ENCODE measurements at places on chromosomes 5 and 9.

DNA sequence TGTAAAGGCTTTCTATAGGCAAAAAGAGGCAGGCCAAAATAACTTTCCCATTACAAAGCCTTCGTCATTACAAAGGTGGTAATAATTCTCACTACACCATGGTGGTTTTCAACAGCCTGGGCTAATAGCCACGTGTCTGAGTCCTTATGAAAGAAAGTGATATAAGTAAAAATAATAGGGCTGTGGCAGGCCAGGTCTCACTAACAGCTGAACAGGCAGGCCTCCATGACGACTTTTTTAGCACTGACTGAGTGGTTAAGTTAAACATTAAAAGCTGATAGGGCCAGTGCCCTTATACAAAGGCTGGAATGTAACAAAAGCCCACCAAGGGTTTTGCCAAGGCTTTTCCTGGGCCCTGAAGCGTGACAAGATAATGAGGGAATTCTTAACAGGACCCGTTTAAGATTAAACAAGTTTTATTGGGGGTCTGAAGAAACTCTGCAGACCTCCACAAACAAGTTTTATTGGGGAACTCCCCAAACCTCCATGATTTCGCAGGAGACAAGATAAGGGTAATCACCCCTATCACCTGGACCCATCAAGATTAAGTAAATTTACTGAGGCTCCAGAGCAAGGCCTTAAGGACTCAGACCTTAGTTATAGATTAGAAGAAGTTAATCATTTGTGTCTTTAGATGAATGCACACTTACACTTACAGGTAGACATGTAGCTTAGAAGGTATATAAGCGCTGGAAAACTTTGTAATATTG, 412.9 kb downstream of the CHSY3 start:
- DNase-seq: no peak

- no peak for DNase-seq
Measured at GRCh38 chr5:111439473-111440075, 72.8 kb downstream of the STARD4 start.

GRCh38 chr9:129402371-129402739, 218.5 kb downstream of the C9orf50 start:
- no peak for DNase-seq

GRCh38 chr5:168224085-168224484, 67.4 kb upstream of the WWC1 start:
- DNase-seq: no peak

GRCh38 chr5:74595143-74595925, 45.2 kb downstream of the ENC1 start:
- no peak for DNase-seq

GRCh38 chr5:158153508-158153907, 294.6 kb upstream of the CLINT1 start:
- DNase-seq: no peak

DNA sequence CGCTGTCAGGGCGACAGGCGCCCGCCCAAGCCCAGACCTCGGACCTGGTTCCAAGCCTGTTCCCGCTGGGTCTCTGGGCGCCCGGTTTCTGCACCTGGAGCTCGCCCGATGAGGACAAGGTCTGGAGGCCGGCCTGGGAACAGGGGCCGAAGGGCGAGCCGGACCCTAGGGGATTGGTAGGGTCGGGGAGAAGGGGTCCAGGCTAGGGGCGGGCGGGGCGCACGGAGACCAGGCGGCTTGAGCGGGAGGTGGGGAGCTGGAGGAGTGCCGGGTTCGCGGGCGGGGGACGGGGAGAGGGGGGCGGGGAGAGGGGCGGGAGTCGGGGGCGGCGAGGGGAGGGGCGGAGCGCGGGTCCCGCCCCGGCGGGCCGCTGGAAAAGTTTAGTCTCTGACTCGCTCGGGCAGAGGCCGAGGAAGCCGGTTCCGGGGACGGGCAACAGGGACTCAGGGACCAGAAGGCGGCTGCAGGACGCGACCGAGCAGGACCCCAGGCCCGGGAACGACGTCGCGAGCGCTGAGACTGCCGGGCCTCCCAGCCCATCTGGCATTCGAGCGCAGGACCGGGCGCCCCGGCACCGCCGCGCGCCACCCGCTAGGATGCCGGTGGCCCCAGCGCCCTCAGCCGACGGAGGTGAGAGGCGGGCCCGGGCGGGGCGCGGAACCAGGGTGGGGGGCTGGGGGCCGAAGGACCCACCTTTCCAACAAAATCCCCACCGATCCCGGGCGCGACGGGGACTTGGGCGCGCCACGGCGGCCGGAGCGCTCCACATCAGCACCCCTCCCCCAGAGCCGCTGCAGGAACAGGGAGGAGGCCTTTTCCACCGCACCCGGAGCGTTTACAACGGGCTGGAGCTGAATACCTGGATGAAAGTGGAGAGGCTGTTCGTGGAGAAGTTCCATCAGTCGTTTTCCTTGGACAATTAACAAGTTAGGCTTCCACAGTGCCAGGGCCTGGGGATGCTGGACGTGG, at the start of gene S1PR3:
TSS of gene S1PR3 (plus strand) at position 403 of the 969 bp plus-strand sequence. CDS start 9,733 bp downstream, outside the sequence.
- no peak for DNase-seq

- DNase-seq: no peak
Measured at GRCh38 chr9:83142389-83142788, 79.4 kb upstream of the RASEF start.

- DNase-seq: no peak
Measured at GRCh38 chr9:133080161-133080560, 18.4 kb downstream of the CEL start.

GRCh38 chr9:14650596-14650995, 42.6 kb downstream of the ZDHHC21 start:
- DNase-seq: no peak

DNA sequence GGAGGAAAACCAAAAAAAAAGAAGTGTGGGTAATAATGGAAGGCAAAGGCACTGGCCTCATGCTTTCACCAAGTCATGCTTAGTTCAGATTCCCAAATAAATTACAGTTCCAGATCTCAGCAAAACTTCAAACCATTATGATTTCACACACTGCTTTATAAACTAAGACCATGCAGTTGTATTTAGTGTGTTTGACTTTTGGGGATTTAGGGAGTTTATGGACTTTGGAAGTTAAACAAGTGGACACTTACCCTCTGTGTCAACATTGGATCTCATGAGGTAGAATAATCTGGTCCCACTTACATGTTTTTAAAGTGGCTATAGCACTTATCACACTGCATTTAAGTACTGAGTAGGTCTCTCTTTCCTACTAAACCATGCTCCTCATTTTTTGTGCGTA, 3.7 kb downstream of the DNAJC25 start:
- DNase-seq: no peak

DNA sequence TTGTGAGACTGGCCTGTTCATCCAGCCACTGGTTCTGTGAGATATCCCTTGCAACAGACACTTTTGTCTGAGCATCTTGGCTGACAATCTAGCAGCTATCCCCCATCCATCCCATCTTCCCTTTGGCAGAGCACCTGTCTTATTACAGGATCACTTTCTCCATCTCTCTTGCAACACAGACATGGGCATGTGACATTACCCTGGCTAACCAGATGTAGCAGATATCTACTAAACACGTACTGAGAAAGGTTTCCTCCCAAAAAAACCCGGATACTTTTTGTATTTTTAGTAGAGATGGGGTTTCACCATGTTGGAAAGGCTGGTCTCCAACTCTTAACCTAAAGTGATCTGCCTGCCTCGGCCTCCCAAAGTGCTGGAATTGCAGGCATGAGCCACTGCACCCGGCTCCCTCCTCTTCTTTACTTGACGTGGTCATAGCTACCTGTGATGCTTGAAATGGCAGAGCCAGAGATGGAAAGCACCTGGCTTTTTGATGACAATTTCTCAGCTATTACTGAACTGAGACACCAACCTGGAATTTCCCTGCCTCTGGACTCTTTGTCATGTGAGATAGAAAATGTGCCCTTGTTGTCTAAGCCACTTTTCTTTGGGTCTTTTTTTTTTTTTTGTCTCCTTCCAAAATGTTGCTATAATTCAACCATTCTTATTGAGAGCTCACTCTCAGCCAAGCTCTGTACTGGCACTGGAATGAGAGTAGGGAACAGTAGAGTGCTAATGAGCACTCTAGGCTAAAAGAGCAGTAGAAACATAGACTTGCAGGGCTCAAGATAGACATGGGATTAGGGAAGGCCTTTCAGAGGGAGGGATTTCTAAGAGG, 32.6 kb downstream of the FNBP1 start:
- DNase-seq: no peak

GRCh38 chr9:105117234-105117633, 127.2 kb upstream of the SLC44A1 start:
- no peak for DNase-seq

- no peak for DNase-seq
Measured at GRCh38 chr9:109122726-109123621, 3.2 kb upstream of the TMEM245 start.

- DNase-seq: no peak
Measured at GRCh38 chr9:75552941-75553340, 337.5 kb upstream of the PCSK5 start.

- no peak for DNase-seq
Measured at GRCh38 chr9:70010015-70010414, 33.6 kb upstream of the MAMDC2 start.

DNA sequence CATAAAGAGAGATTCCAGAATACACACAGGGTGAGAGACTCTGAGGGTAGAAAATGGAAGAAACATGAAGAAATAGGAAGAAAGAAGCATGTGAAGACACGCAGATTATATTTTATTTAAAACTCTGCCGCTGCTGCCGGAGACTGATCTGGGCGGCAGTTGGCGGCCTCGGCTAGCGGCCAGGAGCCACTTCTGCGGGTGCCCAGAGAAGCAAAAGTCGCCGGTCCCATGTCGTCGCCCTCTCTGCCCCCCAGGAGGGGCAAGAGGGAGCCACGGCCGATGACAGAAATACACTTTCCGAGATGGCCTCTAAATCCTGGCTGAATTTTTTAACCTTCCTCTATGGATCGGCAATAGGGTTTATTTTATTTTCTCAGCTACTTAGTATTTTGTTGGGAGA, 40.9 kb downstream of the ANKRD55 start:
- no peak for DNase-seq

DNA sequence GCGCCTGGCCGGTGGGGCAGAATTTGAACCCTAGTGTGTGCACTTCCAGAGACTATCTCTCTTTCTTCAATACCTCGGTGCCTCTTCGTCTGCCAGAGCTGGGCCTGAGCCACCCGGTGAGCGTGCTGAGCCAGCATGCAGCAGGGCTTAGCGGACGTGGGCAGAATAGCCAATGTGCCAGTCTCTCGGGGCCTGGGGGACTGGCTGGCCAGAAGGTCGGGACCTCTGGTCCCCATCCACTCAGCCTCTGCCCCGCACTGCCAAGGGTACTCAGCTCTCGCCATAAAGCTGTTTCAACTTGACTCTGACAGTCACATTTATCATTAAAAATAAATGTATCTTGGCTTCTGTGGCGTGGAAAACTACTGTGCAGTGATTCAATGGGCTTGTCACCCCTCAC, 4.2 kb upstream of the FIBCD1 start:
- no peak for DNase-seq

GRCh38 chr5:114857941-114858551, 311.7 kb downstream of the TRIM36 start:
- no peak for DNase-seq

DNA sequence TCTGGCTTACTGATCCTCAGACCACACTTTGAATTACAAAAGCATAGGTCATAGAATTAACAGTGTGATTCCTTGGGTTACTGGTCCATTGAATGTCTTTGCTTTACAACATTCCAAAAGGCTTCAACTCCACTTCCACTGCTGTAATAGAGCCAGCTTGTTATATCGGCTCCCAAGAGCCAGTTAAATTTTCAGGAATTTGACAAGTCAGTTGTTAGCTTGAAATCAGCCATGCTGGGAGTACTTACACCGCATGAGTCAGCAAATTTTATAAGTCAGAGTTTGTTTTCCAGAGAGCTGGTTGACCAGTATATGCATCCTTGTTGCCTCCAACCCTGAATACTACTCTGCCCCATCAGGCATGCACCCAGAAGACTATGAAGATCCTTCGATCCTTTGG, 73.1 kb downstream of the FOXB2 start:
- no peak for DNase-seq

DNA sequence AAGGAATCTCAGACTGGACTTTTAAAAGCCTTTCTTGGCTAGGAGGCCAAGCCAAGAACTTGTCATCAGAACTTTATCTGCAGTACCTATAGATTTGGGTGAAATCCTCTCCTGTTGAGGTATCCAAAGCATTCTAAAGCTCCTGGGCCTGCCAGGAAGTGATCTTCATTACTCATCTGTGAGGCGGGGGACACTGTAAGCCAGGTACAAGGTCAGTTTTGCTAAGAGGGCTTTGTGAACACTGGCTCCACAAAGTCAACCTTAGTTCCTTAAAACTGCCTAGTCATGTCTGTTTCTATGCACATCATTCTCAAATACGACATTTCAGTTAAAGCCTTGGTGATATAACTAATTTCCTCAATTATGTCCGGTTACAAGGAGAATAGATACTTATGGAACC, 236.7 kb downstream of the PIK3R1 start:
- DNase-seq: no peak

All from stimulated activated CD8-positive, alpha-beta memory T cell treated with anti-CD3 and anti-CD28 coated beads, Interleukin-15, amount 100 ng/mL, for 4 hours (primary cell).